ENCODE measurements at places on chromosomes 1 and 21. TPM values are rescaled to one million over a fixed set of nuclear protein-coding genes. Genes with fewer than 3 reads are reported as not detected.

The KRTAP20-4 gene
- total RNA-seq, result not detected

The SELE gene
- not detected for total RNA-seq

The SLC35A3 gene
- total RNA-seq, result 28.5 TPM

The TPM3 gene
- 546 TPM for total RNA-seq

The KRTAP12-2 gene
- total RNA-seq, result not detected

The MAPKAPK2 gene
- 12.7 TPM for total RNA-seq

The FCRL6 gene
- total RNA-seq, result not detected

The EDN2 gene
- total RNA-seq, result 0.50 TPM

The SLAMF6 gene
- not detected for total RNA-seq

DNA sequence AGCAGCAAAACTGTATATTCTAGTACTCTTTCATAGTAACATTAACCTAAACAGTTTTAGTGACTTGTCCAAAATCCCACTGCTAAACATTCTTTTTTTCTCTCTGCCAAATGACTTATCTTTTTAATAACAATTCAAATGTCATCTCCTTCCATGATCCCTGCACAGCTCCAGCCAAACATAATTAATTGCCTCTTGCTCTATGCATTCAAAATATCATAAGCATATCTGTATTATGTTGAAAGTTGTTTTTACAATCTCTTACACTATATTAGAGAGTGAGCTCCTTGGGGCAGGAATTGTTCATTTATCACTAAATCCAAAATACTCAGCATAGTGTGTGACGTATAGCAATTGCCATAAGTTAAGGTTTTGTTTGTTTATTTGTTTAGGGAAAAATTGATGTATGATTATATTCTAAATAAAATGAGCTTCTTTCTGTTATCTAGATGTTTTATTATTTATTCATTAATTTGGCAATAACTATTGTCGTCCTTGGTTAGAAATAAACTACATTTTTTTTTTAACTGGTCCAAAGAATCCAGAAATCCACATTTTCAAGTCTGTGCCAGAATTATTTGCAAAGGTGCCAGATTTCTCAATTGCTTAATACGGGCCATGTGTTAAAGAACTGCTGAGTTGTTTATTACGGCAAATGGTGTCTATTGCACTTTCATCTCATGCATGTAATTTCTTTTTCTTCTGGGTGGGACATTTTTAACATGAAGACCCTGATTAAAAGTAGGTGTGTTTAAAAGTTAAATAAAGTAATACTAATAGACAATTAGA lies 577.2 kb upstream of the ZRANB2 start:
- no peak for DNase-seq

DNA sequence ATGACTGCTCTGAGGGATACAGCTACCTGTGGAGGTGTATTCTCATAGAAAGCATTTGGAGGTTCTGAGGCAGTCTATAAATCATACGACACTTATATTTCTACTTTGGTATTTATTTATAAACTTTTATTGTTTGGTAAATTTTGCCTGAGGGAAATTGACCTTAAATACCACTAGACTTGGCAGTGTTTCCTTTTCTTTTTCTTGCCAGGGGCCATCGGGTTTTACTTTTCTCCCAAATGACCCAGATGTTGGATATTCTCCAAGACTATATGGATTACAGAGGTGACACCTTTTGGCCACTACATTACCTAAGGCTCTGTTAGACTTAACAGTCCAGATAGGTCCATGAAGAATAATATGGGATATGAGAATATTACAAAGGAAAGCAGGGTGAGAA lies 28.2 kb downstream of the CHD1L start:
- DNase-seq, result no peak

- no peak for DNase-seq
Measured at GRCh38 chr1:204780630-204781029, 90.0 kb upstream of the NFASC start.

DNA sequence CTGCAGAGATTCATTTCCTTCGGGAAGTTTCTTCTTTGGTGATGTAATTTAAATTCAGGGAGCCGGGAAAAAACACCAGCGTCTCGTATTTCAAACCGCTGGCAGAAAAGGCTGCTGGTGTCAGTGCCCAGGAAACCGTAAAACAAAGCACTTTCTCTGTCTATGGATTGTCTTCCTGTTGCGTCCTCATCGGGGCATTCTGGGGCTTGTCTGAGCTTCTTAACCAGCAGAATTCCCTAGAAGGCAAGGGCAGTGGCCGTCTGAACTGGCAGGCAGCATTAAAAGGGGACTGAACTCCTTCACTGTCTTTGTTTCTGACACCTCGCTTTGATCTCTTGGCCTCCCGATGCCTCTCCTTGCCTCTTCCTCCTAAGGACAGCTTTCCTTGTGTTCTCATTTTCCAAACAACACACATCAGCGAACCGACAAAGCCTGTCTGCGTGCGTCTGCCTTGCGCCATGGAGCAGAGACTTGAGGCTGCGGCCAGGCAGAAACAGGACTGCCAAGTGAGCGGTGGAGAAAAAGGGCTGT lies 391.6 kb upstream of the VAMP3 start:
- peak; percentile 47 for DNase-seq

DNA sequence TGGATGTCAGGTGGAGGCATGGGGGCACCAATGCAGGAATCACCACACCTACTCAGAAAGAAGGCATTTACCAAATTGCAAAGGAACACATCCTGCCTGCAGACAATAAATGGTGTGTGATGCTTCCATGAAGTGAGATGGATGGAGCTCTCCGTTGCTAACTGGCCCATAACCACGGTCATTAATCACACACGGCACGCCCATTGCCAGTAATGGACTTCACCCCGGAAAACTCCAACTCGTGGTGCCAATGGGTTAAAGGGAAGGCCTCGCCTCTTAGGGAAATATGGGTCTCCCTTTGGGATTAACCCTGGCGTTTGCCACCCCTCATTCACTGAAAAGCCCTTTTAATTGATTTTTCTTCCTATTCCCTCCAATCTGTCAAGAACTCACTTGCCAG lies 443.1 kb upstream of the DAB1 start:
- DNase-seq, result no peak

- DNase-seq, result no peak
Measured at GRCh38 chr21:41767606-41768436, 969 bp upstream of the RIPK4 start.

GRCh38 chr1:156523801-156524480 lies 23.4 kb upstream of the MEF2D start:
- no peak for DNase-seq

DNA sequence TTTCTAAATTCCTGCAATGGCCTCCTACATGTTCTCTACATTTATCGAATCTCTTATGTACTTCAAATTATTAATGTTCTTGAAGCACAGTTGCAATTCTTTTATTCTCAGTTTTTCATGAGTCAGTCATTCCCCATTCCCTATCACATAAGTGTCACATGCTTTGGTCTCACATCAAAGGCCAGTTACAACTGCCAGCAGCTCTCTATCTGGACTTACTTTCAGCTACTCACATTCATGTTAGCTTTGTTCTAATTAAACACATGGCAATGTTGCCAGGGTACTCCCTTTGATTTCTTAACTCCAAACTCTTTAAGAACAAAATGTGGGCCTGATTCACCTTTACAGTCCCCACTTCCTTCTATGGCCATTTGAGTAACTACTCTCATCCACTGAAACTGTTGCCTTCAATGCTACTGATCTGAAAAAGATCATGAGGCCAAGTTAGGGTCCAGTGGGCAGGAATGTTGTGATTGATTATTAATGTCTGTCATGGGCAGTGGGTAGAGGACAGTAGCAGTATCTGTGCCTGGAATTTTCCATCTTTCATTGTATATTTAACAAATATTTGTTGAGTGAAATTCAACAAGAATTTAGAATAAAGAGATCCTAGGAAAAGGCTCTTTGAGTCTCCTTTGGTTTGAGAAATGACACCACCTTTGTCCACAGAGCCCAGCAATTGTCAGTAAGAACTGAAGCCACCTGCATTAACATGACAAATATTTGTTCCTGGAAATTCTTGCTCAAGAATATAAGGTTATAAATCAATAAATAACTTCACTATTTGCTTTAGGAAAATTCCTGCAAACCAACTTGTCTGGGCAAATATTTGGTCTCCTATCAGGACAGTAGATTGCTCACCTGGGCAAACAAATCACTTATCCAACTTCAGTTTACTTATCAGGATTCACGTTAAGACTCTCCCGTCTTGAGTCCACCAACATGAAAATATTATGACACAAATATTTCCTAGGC lies 153.6 kb upstream of the SAMSN1 start:
- DNase-seq, result no peak

- no peak for DNase-seq
Measured at GRCh38 chr21:25081096-25081495, 526.2 kb downstream of the MRPL39 start.

- DNase-seq, result no peak
Measured at GRCh38 chr1:173354937-173355280, 122.2 kb upstream of the PRDX6 start.

DNA sequence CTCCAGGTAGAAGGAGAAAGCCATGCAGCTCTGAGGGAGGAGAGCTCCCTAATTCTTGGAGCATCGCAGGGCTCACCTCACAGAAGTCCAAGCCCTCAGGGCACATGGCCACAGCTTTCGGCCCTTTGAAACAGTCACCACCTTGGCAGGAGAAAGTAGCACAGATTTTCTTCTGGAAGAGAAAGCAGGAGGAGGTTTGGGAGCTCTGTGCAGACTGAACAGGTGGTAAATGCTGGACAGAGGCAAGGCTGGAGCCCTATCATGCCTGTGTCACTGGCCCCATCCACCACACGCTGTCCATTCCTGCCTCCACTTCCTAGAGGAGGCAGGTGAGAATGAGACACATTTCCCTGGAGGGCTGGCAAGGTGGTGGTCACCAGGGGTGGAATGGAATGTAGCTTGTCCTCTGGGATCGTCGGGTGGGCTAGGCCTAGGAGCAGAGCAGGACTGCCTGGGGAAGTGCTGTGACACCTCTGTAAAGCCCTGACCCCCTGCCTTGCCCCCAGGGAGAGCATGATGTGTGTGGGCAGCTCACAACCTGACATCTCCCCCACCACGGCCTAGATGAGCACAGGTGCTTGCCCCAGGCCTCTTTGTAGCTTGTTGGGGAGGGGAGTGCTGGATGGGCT lies 2.8 kb upstream of the INPP5B start:
- no peak for DNase-seq

- DNase-seq, result no peak
Measured at GRCh38 chr21:14773777-14774345, 227.7 kb upstream of the SAMSN1 start.

DNA sequence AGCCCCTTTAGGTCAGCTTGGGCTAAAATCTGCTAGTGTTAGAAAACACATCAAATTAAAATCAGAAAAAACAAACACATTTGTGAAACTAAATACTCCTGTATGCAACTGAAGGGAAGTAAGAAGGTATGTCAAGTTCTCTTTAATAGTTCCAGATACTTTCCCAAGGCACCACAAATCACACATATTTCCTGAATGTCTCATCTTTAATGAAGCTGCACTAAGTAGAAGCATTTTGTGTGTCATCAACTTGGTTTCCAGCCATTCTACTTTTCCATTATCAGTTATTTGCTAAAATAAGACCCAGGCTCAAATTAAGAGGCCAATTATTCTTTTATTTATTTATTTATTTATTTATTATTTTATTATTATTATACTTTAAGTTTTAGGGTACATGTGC lies 34.7 kb downstream of the CRB1 start:
- DNase-seq, result no peak

- peak; percentile 56 for DNase-seq
Measured at GRCh38 chr1:228691926-228692325, 43.4 kb upstream of the RHOU start.

- no peak for DNase-seq
Measured at GRCh38 chr1:232643251-232643650, 13.3 kb upstream of the SIPA1L2 start.

GRCh38 chr1:81477710-81478109 lies 323.0 kb upstream of the ADGRL2 start:
- DNase-seq, result no peak

GRCh38 chr1:155169541-155169940 lies 3.6 kb downstream of the KRTCAP2 start:
- DNase-seq, result no peak

DNA sequence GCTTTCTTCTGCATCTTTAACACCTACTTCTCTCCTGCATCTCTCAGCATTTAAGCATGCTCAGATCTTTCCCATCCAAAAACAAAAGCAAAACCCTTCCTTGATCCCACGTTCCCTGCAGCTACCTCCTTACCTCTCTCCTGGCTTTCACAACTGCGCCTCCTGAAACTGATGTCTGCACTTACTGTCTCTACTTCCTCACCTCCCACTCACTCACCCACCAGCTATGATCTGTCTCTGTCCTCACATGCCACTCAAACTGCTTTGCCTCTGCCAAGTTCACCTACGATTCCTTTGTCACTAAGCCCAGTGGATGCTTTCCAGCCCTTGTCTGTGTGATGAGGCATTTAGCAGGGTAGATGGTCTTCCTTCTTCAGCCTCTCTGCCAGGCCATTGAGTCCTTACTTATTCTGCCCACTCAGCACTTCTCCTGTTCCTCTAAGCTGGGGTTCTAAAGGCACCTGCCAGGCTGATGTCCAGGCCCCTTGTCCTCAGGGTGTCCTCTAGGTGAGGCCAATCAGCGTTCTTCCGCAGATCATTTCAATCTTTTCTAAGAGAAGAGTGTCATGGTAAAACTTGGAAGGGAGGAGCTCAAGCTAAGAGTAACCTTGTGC lies 10.0 kb upstream of the GJB3 start:
- no peak for DNase-seq

- DNase-seq, result no peak
Measured at GRCh38 chr1:155962599-155963211, 15.6 kb downstream of the ARHGEF2 start.

- DNase-seq, result peak; percentile 58
Measured at GRCh38 chr1:66271904-66272254, 262.1 kb upstream of the SGIP1 start.

GRCh38 chr1:115977499-115978258 lies 1.4 kb downstream of the SLC22A15 start:
- DNase-seq, result peak; percentile 53

- DNase-seq, result no peak
Measured at GRCh38 chr1:119097380-119097779, 43.1 kb downstream of the WARS2 start.

DNA sequence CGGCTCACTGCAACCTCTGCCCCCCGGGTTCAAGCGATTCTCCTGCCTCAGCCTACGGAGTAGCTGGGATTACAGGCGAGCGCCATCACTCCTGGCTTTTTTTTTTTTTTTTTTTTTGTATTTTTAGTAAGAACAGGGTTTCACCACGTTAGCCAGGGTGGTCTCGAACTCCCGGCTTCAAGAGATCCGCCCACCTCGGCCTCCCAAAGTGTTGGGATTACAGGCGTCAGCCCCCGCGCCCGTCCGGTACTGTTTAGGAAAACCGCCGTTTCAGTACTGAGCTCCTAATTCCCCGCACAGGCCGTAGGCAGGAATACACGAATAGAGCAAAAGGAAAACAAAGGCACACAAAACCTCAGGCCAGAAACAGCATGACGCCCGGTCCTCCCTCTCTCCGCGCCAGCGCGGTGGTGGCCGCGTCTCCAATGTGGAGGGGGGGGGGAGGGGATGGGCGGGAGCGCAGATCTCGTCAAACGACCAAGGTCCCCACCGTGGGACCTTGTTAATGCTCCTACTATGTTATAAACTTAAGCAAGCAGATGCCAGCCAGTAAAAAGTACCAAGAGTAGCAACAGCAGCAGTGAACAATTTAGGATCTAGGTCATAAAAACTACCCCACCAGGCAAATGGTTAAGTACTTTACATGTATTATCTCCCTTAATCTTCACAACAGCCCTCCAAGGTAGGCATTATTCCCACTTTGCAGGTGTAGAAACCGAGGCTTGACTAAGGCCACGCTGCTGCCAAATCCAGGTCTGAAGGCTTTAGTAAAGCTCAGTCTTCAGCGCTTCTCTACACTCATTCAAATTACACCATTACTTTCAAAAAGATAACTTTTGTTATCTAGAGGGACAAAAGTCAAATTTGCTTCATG lies 648 bp upstream of the ADAR start:
- peak; percentile 55 for DNase-seq

Measured in H4 (cell line).